NCI-H524 (cell line): ENCODE measurements at places on chromosomes 16 and 17.

GRCh38 chr17:12415031-12415430 lies 250.7 kb upstream of the MYOCD start:
- DNase-seq, result no peak

DNA sequence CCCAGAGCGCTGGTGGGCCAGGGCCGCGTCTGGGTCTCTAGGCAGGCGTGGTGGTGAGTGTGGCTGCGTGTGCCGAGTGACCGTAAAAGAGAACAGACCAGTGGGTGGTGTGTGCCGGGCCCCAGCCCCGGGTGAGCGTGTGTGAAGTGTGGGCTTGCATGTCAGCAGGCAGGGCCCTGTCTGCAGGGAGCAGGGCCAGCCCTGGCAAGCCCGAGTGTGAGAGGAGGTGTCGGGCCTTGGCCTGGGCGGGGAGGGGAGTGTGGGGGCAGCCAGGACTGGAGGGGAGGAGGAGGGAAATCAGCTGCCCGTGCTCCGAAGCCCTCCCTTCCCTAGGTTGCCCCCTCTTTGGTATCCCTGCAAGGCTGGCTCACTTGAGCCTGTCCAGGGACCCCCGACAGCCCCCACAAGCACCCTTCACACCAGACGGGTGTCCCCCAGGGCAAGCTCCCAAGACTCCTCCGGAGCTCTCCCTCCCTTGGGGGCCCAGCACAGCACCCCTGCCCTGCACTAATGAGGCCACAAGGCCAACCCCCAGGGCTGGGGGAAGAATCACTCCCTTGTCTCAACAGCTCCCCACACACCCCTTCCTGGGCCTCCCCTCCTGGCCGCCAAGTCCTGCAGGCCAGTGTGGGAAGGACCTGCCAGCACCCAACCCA lies 1.9 kb downstream of the USH1G start:
- no peak for DNase-seq

DNA sequence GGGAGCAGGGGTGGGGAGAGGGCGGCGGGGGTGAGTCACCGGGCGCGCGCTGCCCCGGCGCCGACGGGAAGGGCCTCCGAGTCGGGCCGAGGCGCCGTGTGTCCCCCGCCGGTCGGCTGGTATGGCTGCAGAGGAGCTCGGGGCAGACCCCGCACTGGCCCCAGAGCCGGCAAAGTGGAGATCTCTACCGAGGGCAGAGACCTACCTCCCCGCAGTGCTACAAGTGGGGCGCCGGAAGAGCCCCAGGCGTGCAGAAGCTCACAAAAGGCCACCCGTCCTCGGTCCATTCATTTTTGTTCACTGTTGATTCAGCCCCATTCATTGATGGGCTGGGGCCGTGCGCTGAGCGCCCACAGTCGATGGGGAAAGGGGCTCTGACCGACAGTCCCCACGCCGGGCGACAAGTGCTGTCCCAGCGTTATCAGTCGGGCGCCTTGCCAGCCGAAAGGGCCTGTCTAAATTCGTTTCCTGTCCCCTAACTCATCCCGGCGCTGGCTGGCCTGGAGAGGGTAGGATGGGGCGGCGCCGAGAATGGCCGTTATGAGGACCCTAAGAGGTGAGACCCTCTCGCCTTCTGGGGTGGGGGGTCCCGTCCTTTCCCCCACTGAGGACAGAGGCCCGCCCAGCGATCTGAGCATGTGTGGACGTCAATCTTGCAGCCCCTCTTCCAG lies 709 bp upstream of the ENO3 start:
- DNase-seq, result no peak

GRCh38 chr17:32486111-32486700 lies 587 bp upstream of the CDK5R1 start:
- DNase-seq, result peak; percentile 86

GRCh38 chr17:17947309-17947708 lies 24.9 kb downstream of the TOM1L2 start:
- no peak for DNase-seq

- DNase-seq, result no peak
Measured at GRCh38 chr17:61294777-61295176, 104.9 kb upstream of the TBX2 start.

GRCh38 chr17:65198653-65199382 lies 61.6 kb downstream of the RGS9 start:
- peak; percentile 77 for DNase-seq

GRCh38 chr17:80616705-80617104 lies 72.1 kb downstream of the RPTOR start:
- no peak for DNase-seq

- DNase-seq, result no peak
Measured at GRCh38 chr17:80374039-80374731, 40.8 kb upstream of the ENDOV start.

DNA sequence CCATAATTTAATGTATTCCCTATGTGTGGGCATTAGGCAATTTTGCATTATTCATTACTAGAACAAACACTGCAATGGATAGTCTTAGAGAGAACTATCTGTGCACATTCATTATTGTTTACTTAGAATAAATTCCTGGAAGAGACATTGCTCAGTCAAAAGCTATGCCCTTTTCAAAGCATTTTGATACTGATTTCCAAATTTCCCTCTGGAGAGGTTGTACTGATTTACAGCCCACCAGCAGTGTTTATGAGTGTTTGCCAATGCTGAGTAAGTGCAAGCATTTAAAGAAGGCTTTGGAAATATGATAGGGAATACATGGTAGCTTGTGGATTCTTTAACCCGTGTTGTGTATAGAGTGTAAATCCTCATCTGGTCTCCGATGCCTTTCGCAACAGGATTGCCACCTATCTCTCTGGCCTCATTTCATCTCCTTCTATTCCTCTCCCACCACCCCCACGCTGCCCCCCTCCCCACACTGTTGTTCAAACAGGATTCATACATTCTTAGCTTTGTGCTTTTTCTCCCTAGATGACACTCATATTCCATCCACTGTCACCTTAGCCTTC lies 33.4 kb upstream of the MMD start:
- DNase-seq, result no peak

- no peak for DNase-seq
Measured at GRCh38 chr16:80327740-80328139, 213.1 kb upstream of the DYNLRB2 start.
